ENCODE measurements at places on chromosomes 5 and 9. TPM values are rescaled to one million over a fixed set of nuclear protein-coding genes. Genes with fewer than 3 reads are reported as not detected.

DNA sequence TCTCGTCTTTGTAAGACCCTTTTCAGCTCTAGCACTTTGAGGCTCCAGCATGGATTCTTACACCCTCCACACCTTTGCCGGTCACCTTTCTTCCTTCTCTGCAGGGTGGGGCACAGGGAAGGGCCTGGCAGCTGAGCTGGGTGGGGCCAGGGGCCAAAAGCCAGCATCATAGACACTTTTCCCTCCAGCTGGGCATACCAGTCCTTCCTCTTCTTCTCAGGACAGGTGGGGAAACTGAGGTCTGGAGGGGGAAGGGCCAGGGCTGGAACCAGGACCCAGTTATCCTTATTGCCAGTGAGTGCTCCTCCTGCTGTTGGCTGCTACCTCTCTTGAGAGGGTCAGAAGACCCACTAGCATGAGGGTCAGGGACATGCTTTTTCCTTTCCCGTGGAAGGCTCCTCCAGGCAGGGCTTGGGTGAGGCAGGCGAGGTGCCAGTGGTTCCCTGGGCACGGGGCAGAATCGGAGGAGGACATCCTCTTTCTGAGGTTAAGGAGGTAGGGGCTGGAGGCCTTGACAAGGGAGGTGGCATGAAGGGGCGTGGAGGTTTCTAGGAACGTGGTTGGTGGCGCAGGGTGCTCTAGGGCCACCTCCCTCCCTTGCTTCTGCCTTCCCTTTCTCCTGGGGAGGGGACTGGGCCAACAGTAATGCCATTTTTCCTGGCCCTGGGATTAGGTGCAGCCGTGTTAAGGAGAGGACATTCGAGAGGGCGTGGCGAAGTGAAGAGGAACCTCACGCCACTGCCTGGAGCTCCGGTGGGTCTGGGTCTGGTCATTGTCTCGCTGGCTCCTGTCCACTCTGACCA lies at the start of gene NDST1:
TSS of gene NDST1 (plus strand) at position 658 of the 803 bp plus-strand sequence. CDS start 13,124 bp downstream, outside the sequence.
- no peaks in the 10 kb centered on the region for H3K36me3 ChIP-seq
- DNase-seq = no peak
- H3K4me1 ChIP-seq = peaks cover 98% of the 10 kb centered on the region

GRCh38 chr9:128148509-128149000 lies 698 bp upstream of the LCN2 start:
- H3K4me3 ChIP-seq = no peak overlapping the region
- H3K27ac ChIP-seq = no peak overlapping the region
- H3K36me3 ChIP-seq = no peaks in the 10 kb centered on the region
- no peaks in the 10 kb centered on the region for H3K27me3 ChIP-seq
- DNase-seq = no peak

GRCh38 chr9:78753039-78753438 lies 456.1 kb downstream of the PSAT1 start:
- no peak overlapping the region for H3K27ac ChIP-seq
- no peaks in the 10 kb centered on the region for H3K4me1 ChIP-seq
- no peak overlapping the region for H3K4me3 ChIP-seq
- no peaks in the 10 kb centered on the region for H3K27me3 ChIP-seq
- no peak for DNase-seq
- no peaks in the 10 kb centered on the region for H3K36me3 ChIP-seq

DNA sequence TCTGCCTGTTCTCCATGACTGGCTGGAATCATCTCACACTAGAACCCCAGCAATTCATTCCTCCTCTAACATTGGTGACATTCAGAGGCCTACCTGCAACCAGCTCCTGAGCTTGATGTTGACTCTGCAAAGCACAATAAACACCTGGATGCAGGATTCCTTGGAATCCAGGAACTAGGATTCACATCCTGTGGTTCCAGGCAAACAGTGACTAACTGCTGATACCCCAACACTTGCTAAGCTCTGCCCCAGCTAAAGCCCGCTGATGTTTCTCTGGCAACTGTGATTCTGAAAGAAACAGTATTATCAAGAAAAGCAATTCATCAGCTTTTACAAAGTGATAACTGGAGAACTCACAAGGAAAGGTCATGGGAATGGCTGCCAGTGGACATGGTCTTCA lies 29.2 kb downstream of the SUSD1 start:
- DNase-seq = no peak
- no peaks in the 10 kb centered on the region for H3K27me3 ChIP-seq
- H3K27ac ChIP-seq = no peak overlapping the region
- H3K4me3 ChIP-seq = no peak overlapping the region
- no peaks in the 10 kb centered on the region for H3K4me1 ChIP-seq

DNA sequence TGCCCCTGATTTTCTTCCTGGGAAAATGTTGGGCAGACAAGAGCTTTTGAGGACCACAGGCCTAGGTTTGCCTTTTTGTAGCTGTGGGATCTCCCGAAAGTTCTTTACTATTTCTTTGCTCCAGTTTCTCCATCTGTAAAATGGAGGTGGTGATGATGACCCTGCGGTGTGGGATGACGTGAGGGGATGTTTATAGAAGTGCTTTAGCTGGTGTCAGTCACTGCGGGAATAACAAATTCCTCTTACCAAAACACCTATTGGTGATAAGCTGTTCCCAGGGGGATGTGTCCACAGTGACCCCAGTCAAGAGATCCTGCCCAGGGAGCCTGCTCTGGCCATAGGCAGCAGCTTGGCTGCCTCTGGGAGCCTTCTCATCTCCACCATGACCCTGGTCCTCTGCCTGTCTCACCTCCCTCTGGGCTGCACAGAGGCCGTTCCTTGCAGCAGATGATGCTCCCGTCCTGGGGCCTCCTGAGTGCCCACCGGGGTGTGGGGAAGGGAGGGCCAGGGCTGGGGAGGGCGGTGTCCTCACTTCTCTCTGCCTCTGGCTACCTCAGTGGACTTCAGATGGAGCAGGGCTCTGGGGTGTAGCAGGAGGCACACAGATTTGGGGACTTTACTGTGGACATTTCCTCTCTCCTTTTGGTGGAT lies 77.2 kb downstream of the COL15A1 start:
- no peak overlapping the region for H3K27ac ChIP-seq
- H3K27me3 ChIP-seq = no peaks in the 10 kb centered on the region
- DNase-seq = no peak

GRCh38 chr5:102759289-102759688 lies 4.2 kb downstream of the PAM start:
- no peak for DNase-seq
- H3K4me1 ChIP-seq = peaks cover 69% of the 10 kb centered on the region

DNA sequence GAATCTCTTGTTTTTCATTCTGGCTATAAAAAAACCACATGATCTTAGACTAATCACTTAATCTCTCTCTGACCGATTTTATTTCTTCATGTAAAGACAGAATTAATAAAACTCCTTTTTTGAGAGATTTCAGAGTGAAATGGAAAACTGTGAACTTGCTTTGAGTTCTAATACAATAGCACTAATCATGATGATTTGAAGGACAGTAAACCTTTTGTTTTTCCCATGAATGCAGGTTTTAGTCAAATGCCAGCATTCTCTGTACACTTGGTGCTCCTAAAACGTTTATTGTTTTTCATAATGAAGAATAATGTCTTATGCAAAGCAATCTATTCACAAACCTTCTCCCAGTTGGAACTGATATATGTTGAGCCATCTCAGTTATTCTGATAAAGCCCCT lies 86.8 kb downstream of the SLC24A2 start:
- H3K27me3 ChIP-seq = no peaks in the 10 kb centered on the region
- no peaks in the 10 kb centered on the region for H3K4me1 ChIP-seq
- H3K4me3 ChIP-seq = no peak overlapping the region
- H3K27ac ChIP-seq = no peak overlapping the region

GRCh38 chr9:131423171-131423581 lies 29.3 kb downstream of the PRRC2B start:
- no peaks in the 10 kb centered on the region for H3K36me3 ChIP-seq
- no peaks in the 10 kb centered on the region for H3K27me3 ChIP-seq

DNA sequence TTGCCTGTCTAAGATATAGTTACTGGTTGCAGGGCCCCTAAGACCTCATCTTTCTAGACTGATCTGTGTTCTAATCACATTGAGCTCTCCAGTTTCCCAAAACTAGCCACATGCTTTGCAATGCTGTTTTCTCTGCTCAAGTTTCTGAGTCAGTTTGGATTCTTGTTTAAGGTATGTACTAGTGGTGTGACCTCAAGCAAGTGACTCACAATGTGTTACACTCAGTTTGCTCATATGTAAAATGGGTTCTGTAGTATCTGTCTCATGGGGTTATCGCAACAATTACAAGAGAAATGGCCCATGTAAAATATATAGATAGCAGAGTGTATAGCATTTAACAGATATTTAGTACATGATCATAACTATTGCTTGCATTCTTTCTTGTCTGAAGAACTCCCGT lies 153.1 kb upstream of the ELL2 start:
- DNase-seq = no peak
- peaks cover 10% of the 10 kb centered on the region for H3K4me1 ChIP-seq
- no peaks in the 10 kb centered on the region for H3K27me3 ChIP-seq
- no peak overlapping the region for H3K27ac ChIP-seq
- H3K36me3 ChIP-seq = no peaks in the 10 kb centered on the region

- H3K4me1 ChIP-seq = no peaks in the 10 kb centered on the region
- H3K27ac ChIP-seq = no peak overlapping the region
- H3K4me3 ChIP-seq = no peak overlapping the region
- H3K27me3 ChIP-seq = no peaks in the 10 kb centered on the region
- DNase-seq = no peak
These were observed 145.0 kb downstream of the SLC24A2 start for GRCh38 chr9:19643875-19644274.

GRCh38 chr9:38019731-38020130 lies 49.3 kb downstream of the SHB start:
- no peaks in the 10 kb centered on the region for H3K27me3 ChIP-seq
- no peaks in the 10 kb centered on the region for H3K36me3 ChIP-seq
- no peak overlapping the region for H3K27ac ChIP-seq
- no peak overlapping the region for H3K4me3 ChIP-seq
- no peak for DNase-seq
- peaks cover 58% of the 10 kb centered on the region for H3K4me1 ChIP-seq

DNA sequence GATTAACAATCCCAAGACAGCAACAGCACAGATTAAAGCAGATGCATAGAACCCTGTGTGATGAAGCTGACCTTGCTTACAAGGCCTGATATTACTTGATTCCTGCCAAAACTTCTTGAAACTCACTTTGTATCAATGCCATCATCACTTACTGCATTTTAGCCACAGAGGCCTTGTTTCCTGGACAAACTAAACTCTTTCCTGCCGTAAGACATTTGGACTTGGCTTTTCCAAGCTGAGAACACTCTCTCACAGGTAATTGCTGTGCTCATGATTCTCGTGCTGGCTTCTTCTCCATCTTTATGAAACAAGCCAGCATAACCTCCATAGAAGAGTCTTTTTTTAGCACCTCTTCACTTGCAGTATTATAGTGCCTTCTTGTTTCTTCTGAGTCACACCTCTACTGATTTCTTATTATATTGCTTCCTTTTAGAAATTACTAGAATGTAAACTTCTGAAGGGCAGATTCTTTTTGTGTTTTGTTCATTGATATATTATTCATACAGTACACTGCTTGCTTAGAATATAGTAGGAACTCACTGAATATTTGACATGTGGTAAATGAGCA lies 456.5 kb upstream of the ZNF608 start:
- H3K4me1 ChIP-seq = peaks cover 15% of the 10 kb centered on the region
- no peaks in the 10 kb centered on the region for H3K27me3 ChIP-seq
- DNase-seq = no peak
- H3K36me3 ChIP-seq = no peaks in the 10 kb centered on the region

- DNase-seq = no peak
- no peaks in the 10 kb centered on the region for H3K36me3 ChIP-seq
- H3K27ac ChIP-seq = no peak overlapping the region
- peaks cover 11% of the 10 kb centered on the region for H3K27me3 ChIP-seq
- no peak overlapping the region for H3K4me3 ChIP-seq
- H3K4me1 ChIP-seq = no peaks in the 10 kb centered on the region
These were observed 52.6 kb upstream of the ARAP3 start for GRCh38 chr5:141734501-141735229.

DNA sequence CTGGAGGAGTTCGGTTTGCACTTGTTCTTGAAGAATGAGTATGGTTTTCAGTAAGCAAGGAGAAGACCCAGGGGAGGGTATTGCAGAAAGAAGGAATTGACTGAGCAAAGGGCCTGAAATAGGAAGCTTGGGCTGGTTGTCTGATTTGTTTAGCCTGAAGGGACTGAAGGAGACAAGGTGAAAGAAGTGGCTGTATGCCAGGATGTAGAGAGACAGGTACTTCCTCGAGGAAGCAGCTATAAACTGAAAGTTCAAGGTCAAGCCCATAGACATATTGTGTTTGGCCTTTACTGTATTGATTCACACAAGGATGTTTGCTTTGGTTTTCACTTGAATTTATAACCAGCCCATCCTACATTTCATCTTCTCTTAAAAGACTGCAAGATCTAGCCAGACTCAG lies 183.1 kb downstream of the PALM2AKAP2 start:
- no peak for DNase-seq
- H3K36me3 ChIP-seq = no peaks in the 10 kb centered on the region
- H3K4me1 ChIP-seq = no peaks in the 10 kb centered on the region
- no peaks in the 10 kb centered on the region for H3K27me3 ChIP-seq

- H3K27me3 ChIP-seq = no peaks in the 10 kb centered on the region
- no peaks in the 10 kb centered on the region for H3K36me3 ChIP-seq
- no peaks in the 10 kb centered on the region for H3K4me1 ChIP-seq
- no peak for DNase-seq
These were observed 219.9 kb downstream of the COX7C start for GRCh38 chr5:86837610-86838009.

The APBA1 gene
- total RNA-seq = 4.2 TPM

The PCDHB13 gene
- total RNA-seq = 0.81 TPM

The SPINK4 gene
- not detected for total RNA-seq

The DPYSL3 gene
- total RNA-seq = 26.8 TPM

All from psoas muscle (tissue), 8 donors.